NCI-H1417 treated with DMSO at 0.1 percent for 48 hours (cell line): ENCODE measurements at places on chromosomes 7 and 10.

- no peak for DNase-seq
Measured at GRCh38 chr10:124453960-124454610, 4.2 kb upstream of the NKX1-2 start.

- DNase-seq = no peak
Measured at GRCh38 chr10:131743190-131744151, 157.3 kb upstream of the PPP2R2D start.

DNA sequence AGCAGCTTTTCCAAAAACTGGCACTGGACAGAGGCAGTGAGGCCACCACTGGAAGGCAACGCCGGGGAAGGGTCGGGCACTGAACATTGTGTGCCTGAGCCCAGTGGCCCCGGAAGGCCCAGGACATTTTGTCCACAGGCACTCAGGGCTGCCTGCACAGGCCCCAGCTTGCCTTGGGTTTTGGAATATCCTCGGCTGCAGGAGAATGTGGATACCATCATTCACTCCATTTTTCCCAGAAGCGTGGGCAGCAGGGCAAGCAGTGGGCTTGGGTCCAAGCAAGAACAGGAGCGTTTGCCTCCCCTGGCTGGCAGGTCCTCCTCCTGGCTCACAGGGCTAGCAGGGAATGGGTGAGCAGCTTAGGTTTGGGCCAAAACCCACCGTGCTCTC lies 147.4 kb downstream of the EBF3 start:
- no peak for DNase-seq

- DNase-seq = no peak
Measured at GRCh38 chr10:31304291-31304970, 14.6 kb upstream of the ZEB1 start.

DNA sequence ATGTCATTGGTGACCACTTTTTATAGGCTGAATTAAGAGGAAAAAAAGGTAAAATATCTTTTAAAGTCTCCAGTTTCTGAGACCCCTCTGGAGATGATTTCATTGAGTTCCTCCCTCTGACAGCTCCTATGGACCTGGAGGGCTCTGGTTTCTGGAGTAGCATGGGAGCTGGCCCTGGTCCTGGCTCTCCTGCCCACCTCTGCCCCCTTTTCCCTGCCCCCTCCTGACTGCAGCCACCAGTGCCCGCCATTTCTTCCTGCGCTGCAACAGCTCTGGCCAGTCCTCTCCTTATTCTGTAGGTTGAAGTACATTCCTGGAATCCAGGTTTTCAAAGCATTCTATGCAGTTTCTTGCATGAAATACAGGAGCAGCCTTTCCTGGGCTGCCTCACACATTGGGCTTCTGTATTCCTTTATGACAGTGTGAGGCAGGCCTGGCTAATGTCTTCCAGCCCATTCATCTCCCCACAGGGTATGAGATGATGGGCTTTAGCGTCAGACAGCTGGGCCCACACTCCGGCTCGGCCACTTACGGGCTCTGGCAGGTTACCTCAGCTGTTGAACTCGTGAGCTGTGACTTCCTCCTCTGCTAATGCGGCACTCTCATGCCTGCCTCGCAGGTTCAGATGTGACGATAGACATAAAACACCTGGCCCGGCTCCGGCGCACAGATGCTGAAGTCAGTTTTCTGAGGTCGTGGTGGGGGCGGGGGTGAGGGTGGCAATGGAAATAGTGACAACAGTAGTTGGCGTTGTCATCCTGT lies 101.7 kb downstream of the MGMT start:
- no peak for DNase-seq

GRCh38 chr7:141221007-141221612 lies 147.2 kb downstream of the TMEM178B start:
- no peak for DNase-seq

- no peak for DNase-seq
Measured at GRCh38 chr10:71336632-71337031, 17.6 kb downstream of the SLC29A3 start.

- DNase-seq = no peak
Measured at GRCh38 chr10:52287866-52288265, 26.2 kb upstream of the DKK1 start.

DNA sequence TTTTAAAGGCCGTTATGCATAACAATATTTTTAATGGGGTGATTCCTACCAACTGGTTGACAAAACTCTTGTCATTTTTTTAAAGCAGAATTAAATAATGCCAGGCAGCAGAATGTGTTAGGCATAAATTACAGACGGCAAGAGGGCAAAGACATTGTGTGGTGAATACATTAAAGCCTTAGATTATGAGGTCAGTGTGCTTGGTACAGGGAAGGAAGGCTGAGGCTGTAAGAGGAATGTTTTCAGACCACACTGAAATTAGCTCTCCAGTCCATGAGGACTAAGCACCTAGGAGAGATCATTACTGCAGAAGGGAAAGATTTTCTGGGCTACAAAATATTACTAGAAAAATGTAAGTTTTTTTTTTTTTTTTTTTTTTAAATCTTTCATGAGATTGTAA lies 312.8 kb upstream of the PRKCQ start:
- no peak for DNase-seq

DNA sequence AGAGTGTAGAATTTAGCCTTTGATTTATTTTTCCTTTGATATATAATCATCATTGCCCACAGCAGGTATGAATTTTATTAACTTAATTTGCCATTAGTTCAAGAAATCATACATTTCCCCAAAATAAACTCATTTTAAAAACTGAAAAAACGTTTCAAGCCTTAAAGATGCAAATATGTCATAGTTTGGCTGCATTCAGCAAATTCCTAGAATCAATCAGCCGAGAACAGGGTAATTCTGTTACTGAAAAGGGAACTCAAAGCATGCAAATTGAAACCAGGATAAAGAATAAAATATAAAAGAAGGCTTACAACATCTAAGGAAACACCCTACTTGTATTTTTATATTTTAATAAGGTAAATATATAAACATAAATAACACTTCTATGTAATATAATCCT lies 233.8 kb upstream of the PRKCQ start:
- no peak for DNase-seq

DNA sequence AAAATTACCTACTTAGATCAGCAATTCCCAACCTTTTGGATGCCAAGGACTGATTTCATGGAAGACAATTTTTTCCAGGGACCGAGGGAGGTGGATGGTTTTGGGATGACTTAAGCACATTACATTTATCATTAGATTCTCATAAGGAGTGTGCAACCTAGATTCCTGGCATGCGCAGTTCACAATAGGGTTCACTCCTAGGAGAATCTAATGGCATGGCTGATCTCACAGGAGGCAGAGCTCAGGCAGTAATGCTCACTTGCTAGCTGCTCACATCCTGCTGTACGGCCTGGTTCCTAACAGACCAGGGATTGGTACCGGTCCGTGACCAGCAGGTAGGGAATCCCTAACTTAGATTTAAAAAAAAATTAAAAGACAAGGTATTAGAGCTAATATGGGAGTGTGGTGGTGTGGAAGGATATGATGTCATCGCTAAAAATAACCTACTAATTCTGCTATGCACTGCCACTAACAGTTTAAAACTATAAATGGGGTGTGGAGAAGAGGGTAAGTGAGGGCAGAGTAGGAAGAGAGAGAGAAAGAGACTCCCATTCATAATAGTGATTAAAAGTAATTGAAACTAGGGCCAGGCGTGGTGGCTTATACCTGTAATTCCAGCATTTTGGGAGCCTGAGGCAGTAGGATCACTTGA lies 282.7 kb downstream of the BAMBI start:
- no peak for DNase-seq

- no peak for DNase-seq
Measured at GRCh38 chr10:82128527-82128926, 253.5 kb downstream of the NRG3 start.

GRCh38 chr7:67346126-67346525 lies 349.5 kb downstream of the TYW1 start:
- no peak for DNase-seq

GRCh38 chr10:30199376-30200016 lies 140.1 kb upstream of the JCAD start:
- DNase-seq = no peak

DNA sequence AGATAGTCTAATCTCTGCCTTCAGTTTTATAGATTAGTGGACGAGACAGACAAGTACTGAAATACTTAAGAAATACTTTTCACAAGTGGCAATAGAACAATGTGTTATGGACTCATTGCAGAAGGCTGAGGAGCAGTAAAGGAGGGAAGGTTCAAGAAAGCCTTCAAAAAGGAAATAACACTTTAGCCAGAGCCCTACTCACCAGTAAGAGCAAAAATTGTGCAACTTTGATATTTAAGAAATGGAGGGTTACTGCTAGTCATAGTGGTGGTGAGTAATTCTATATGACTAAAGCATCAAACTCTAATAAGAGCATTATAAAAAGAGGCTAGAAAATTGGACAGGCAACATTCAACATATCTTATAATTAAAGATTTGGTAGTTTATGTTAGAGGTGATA lies 28.8 kb downstream of the PTPN12 start:
- no peak for DNase-seq

DNA sequence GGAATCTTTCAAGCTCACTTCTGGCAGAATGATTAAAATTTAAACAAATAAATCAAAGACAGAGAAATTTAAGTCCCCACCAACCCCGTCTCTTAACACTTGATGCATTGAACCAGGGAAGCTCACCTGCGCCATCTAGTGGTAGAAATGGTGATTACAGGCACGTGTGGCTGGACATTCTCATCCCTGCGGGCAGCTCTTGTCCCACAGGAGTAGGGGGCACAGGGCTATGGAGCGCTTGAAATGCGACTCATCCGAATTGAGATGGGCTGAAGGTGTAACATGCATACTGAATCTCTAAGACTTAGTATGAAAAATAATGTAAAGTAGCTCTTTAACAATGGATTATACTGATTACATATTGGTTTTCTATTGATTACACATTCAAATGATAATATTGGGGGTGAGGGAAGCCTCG lies 24.8 kb upstream of the SLIT1 start:
- DNase-seq = peak; percentile 9

GRCh38 chr10:77220150-77220549 lies 417.5 kb downstream of the KCNMA1 start:
- no peak for DNase-seq

DNA sequence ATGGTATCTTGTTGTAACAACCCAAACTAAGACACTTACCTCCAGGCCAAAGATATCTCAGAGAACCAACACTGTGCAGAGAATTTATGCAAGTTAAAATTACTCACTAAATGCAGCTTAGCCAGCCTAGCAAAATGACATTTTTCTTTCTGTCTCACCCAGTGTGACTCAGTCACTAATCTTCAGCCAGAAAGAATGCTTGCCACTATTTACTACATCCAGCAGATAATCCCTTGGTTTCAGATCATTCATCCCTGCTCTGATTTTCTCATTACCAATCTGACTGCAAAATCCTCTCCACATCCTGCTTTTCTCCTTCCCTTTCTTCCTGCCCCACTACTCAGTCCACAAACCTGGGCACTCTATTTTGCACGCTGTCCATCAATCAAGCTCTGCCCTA lies 93.5 kb upstream of the NEBL start:
- DNase-seq = no peak

- no peak for DNase-seq
Measured at GRCh38 chr7:76278540-76278939, 23.9 kb upstream of the HSPB1 start.

- DNase-seq = no peak
Measured at GRCh38 chr10:56623064-56623463, 262.0 kb upstream of the ZWINT start.

GRCh38 chr10:103458720-103459119 lies at the start of gene CALHM1:
Gene CALHM1, minus strand, starts transcription at chr10:103458900. Its CDS starts 149 bp downstream, at chr10:103458751.
- DNase-seq = no peak

DNA sequence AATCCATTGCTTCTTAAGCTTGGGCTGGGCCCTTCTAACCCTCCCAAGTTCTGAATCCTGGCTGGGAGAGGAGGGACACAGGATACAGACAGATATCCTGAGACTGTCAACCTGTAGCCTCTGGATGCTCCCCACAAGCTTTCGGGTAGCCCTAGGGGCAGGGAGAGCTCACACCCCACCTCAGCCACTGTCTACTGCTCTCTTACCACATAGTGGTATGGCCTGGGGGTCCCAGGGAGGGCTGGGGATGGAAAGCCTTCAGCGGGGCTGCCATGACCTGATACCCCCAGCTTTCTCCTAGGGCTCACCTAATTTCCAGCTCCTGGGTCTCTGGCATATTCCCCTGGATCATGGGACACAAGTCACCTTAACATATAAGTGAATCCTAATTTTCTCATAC lies 25.1 kb downstream of the CRHR2 start:
- DNase-seq = no peak

GRCh38 chr10:96996275-96996965 lies 164.3 kb downstream of the LCOR start:
- no peak for DNase-seq

DNA sequence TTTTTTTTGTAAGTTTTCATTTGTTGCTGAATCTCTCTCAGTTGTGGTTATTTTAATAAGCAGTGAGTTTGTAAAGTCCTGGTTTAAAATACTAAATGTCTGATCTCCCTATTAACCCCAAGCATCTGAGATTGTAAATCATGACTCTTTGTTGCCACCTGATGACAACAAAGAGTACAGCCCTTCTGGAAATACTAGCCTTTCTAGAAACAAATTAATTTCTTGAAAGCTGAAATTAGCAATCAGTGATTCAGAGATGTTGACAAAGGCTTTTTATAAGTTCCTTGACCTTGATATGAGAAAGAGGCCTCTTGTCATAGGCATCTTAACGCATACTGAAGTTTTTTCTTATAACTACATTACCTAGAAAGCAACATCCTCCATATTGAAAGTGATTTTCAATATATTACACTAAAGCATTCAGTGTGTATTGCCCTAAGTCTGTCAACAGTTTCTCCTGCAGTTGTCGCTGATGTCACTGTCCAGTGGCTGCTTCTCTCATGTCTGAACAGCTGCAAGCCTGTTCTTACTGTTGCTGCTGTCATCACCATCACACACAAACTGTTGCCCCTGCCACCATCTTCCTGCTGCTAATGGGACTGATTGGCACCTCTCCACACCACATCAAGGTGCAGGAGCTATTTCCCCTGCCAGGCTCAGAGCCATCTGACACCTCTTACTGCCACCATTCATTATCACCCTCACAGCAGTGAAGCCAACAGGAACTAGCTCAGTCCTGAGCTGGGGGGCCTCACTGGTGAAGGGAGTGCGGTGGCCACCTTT lies 95.1 kb upstream of the LRGUK start:
- DNase-seq = no peak

GRCh38 chr10:129411393-129411705 lies 55.7 kb upstream of the MGMT start:
- DNase-seq = no peak
